Eye (tissue), 1 donor: ENCODE measurements at places on chromosomes 2 and 18.

DNA sequence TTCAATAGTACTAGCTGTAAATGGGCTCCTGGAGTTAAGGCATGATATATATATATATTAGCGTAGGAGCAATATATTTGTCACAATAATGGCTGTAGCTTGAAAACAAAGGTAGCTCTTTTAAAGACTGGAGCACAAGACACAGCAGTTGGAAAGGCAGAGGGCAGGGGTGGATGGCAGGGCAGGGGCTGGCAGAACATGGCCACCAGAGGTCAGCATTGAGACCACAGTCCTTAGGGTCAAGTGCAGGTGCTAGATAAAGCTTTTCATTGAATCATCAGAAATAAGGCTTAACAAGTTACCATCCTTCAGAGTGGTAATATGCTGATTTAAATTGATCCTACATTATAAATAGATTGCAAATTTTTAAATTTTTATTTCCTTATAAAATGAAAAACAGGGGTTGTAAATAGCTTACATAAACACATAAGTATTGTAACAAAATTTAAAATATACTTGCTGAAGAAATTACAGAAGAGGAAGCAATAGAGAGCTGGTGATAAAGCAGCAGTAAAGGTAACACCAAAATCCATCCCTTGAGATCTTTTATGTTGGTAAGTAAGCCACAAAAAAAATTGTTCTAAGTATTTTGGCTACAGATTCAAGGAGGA is 161.2 kb upstream of the PIEZO2 start:
- DNase-seq: peak; percentile 62

DNA sequence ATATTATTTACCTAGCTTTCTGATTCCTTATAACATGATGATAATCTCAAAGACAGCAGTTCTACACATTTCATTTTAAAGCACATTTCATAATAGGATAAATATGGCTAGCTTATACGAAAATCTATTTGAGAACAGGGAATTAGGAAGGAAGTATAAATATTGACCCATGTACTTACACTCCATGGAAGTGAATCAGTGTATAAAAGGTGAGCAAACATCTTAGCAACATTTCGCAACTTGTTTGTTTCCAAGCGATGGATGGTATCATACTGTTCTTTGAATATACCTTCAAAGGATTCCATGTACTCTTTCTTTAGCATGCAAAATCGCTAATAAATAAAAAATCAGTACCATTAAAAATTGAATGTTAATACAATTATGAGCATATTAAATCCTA is 53.1 kb downstream of the CWC22 start:
- no peak for DNase-seq

GRCh38 chr2:6863792-6864191 is 1.9 kb downstream of the CMPK2 start:
- DNase-seq: peak; percentile 84

GRCh38 chr2:74128206-74128605 is 19.5 kb downstream of the BOLA3 start:
- DNase-seq: no peak

- no peak for DNase-seq
Measured at GRCh38 chr2:30318987-30319782, 87.9 kb downstream of the LBH start.

DNA sequence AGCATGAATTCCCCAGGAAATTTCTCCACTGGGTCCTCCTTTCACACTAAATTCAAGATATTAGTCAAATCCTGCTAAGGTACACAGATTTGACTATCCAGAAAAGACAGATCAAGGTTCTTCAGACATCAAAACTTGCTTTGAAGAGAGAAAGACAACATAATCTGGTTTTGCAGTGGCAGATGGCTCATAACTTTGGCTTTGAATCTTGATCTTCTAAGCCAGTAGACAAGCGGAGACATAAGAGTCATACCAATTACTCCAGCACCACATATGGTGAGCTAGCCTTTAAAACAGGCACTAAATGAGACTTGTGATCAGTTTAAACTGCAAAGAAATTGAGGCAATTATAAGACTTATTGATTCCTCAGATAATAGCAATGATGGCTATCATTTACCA is 29.3 kb downstream of the PDE11A start:
- peak; percentile 16 for DNase-seq

GRCh38 chr18:29383311-29384273 is 1206.7 kb upstream of the CDH2 start:
- no peak for DNase-seq

DNA sequence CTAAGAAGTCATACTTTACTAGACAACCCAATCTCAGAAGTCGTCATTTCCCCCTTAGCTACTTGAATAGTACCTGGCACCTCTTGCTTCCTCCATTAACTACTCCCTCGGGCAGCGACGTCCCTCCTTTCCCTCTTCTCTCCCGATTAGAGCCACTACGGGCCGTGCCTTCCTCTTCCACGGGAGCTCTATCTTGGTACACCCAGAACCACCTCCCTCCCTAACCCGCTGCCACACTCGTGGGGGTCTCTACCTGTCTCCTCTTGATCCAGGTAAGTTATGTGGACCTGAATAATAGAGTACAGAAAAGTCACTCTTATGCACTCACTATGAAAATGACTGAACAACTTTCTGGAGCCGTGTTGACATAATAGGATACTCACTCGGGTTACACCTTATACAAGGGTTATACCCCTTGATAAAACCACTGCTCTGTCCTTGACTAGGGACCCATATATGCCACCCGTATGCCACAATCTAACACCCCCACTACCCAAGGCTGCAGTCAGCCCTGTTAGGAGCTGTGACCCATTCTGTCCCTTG is 595 bp upstream of the HDHD2 start:
- DNase-seq: no peak

GRCh38 chr18:3491981-3492555 is 42.1 kb downstream of the TGIF1 start:
- DNase-seq: no peak

DNA sequence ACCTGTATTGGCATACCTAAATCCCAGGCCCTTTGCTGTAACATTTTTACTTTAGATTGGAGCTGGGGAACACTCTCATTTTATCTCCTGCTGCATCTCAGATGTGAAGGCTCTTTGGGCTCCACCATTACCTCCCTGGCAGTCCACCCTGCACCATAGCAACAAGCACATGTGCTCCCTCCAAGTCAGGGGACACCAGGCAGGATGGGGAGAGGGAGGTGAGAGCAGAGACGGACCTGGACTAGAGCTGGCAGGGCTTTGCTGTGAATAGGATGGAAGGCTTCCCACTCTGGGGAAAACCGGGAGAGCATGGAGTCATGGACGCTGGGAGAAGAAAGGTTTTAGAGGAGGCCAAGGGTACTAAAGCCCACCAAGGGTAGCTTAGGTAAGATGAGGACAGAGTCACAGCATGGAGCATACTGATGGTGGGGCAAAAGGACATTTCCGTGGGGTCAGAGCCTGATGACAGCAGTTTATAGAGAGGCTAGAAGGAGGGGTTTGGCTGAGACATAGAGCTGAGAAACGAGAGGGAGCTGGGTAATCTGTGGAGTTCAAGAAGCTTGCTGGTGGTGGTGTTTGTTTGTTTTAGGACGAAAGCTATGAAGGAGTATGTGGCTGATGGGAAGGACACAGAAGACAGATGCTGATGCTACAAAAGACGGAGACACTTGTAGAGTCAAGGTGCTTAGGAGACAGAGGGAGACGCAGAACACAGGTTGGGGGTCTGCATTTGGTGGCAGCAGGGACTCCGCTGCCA is 134.8 kb downstream of the COL6A3 start:
- no peak for DNase-seq

DNA sequence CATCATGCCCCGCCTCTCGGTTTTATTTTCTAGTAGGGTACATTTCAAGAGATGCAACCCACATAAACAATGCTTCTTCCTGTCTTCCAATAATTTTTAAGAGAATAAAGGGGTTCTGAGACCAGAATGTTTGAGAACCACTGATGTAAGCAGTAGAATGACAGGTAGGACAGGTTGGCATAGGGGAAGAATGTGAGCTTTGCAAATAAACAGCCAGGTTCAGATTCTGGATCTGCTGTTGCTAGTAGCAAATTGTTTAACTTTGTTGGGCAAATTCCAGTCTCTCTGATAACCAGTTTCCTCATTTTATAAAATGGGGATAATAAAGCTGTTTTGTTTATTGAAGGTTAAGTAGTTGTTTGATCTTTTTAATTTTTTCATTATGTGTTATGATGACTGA is 32.8 kb downstream of the SOCS6 start:
- no peak for DNase-seq

DNA sequence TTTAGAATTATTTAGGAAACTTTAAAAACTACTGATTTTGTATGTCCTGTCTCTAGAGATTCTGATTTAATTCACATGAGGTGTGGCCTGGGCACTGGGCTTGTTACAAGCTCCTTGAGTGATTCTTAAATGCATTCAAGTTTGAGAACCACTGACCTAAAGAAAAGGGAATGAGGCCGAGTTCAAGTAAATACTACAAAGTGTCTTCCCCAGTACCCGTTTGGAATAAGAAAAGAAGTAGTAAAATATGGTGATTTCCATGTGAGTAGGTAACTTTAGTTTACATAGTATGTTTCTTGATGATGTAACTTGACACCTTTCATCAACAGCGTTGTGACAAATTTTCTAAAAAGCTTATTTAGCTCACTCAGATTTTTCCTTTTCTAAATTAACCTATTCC is 1022.9 kb upstream of the NRXN1 start:
- no peak for DNase-seq

GRCh38 chr2:190435031-190435670 is 27.0 kb downstream of the MFSD6 start:
- no peak for DNase-seq

- DNase-seq: peak; percentile 78
Measured at GRCh38 chr2:65227020-65227455, 593 bp upstream of the ACTR2 start.

GRCh38 chr2:119491776-119492525 is 32.3 kb downstream of the SCTR start:
- peak; percentile 58 for DNase-seq

DNA sequence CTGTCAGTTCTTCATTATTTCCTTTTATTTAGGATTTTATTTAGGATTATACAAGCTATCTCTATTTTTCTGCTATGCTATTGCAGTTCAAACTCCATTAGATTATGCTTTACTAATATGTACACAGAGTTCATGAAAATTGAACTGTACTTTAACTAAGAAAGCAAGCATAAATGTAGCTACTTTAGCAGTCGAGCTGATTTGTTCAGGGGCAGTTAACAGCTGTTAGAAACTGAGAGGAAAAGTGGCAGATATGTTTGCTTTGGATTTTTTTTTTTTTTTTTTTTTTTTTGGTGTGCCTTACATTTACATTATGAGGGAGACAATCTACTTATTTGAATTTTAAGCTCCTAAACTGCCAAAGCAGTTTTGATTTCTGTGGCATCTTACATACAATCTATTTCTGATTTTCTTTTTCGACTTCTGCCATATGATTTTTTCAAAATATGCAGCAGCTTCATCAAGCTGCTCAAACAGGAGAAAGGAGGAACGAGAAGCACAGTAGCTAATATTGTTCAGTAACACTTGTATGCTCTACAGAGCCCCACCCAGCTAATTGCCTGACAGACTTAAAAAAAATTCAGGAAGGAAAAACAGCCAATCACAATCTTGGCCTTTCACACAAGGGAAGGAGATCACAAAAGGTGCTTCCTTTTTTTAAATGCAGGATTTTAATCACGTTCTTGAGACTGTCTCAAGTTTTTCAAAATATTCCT is 233.4 kb upstream of the SIX3 start:
- DNase-seq: peak; percentile 53

DNA sequence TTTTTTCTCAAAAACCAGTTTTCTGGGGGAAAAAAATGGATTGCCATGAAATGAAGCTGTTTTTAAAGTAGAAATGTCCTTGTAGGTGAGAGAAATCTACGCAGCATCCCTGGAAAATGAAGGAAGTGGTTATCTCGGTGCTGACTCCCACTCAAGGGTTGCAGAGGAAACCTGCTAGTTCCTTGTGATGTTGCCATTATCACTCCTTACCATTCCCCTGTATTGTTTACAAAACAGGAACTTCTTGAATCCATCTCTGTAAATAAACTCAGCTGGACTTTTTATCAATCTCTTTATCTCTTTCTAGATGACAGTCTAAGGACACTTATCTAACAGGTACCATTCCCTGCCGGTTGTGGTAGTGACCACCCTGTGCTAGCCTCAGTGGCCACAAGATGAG is 61.2 kb downstream of the FEZ2 start:
- DNase-seq: no peak

DNA sequence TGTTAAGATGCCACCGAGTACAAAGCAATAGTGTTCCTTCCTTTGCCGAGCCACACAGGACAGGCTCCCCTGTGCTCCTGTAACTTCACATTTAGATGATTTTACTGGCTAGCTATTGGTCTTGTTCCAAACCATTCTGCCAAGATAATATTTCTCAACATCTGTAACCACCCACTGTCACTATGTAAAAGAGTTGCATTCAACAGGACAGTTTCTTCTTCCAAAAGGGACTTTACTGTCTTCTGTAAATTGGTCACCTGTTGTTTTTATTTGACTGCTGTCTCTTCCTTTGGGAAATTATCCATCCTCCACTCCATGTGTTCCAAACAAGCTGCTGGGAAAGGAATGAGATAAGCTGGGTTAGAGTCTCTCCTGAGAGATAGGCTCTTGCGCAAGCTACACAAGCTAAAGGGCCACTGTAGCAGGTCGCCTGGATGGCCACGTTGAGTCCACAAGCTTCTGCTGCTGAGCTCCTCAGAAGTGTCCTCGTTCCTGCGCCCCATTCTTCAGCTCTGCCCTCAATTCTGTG is 14.4 kb upstream of the BZW1 start:
- DNase-seq: no peak

GRCh38 chr18:26546875-26547645 is 1.3 kb downstream of the KCTD1 start:
- DNase-seq: peak; percentile 58
